ENCODE measurements at places on chromosomes 5 and 9.

DNA sequence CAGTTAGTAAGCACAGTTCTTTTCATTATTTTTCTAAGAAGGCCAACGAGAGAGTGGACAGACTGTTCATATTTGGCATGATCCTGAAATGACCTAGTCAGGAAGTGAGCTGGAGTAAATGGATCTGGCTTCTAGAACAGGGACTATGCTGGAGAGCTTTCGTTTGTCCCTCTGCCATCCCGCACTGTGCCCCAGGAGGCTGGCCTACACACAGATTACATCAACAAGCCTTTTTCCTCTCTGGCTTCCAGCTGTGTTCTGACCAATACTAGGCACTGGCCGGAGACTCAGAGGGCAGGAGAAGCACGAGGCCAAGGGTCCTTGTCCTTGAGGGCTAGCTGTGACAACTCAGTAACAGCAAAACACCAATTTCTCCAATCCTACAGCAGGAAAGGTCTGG, 127.8 kb downstream of the MED27 start:
- DNase-seq, result no peak

- DNase-seq, result no peak
Observed at GRCh38 chr5:61603211-61603908, 271.3 kb downstream of the ZSWIM6 start.

DNA sequence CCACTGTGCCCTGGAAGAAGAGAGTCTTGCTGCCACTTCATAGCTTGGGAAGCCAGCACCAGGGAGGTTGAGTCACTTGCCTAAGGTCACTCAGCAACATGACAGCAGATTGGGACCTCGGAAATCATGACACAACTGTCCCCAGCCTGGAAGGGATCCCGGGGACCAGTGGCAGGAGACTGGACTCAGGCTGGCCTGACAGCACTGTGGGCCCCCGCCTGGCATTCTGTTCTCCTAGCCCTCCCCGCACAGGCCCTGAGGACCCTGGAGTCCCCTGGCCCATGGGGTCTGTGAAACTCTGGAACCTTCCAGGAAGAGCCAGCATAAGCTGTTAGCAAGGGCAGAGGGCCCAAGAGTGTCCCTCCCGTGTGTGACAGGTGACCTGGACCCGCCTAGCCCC, 64.9 kb downstream of the COL5A1 start:
- no peak for DNase-seq

- DNase-seq, result no peak
Observed at GRCh38 chr9:134533850-134534588, 107.6 kb upstream of the COL5A1 start.

DNA sequence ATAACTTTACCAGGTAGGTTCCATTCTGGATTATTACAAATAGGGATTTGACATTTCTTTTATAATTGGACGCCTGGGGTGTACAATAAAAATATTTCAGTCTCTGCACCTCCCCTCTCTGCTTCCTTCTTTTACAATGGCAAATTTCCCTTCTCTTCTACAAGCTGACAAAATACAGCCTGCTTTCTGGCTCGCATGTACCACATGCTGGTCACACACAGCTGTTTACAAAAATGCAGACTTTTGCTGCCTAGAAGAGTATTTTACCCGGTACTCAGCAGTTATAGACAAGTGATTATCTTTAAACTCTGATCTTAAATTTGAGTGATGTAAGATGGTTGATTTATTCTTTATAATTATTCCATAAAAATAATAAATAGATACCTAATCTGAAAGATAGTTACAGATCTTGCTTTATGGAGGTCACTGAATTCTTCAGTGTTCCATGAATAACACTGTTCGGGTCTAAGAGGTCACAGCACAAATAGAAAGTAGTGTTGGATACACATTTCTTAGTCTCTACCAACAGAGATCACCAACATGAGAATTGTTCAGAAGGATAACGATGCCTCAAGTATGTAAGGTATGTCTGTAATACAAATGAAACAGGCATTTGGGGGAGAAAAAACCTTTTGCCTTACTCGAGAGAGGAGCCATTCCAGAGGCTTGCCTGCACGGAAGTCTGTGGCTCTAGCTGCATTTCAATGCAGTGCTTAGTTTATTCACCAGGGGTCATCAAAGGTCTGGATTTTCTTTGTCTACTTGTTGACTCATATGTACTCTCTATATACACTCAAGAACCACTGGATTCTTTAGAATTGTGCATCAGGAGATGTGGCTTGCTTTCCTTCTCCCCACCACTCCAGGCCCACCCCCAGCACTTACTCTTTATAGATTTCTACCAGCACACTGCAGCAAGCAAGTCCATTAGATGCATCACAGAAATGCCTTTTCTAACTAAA, 206.6 kb upstream of the RFX3 start:
- DNase-seq, result no peak

DNA sequence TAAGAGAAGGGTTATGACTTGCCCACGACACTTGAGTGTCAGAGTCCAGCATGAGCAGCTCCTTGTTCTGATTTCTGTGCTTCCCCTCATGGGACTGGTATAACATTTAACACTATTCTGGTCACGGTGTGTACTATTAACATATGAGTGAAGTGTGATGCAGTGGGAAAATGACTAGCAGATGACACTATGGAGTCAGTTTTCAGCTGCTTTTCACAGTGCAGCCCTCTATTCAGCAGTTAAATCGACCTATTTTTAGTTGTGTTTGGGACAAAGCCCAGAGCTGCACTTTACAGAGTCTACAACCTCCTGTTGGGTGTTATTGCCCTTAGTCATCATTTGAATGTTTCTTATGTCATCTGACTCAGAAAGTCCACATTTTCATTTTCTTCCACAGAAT, 59.1 kb downstream of the CHSY3 start:
- no peak for DNase-seq

All from stimulated activated CD8-positive, alpha-beta memory T cell treated with anti-CD3 and anti-CD28 coated beads, Interleukin-12 subunit alpha, Interleukin-12 subunit beta, amount 100 ng/mL, for 1 hour (primary cell).